Endothelial cell of umbilical vein (primary cell): ENCODE measurements at places on chromosomes 11 and 22. TPM values are rescaled to one million over a fixed set of nuclear protein-coding genes. Genes with fewer than 3 reads are reported as not detected.
A peak's percentile ranks its signal among the peaks of the same experiment; 100 is the strongest.

- peak; percentile 98 for DNase-seq
- no peak overlapping the region for H3K4me3 ChIP-seq
- peak overlapping the region; percentile 100 for H3K27ac ChIP-seq
- no peaks in the 10 kb centered on the region for H3K36me3 ChIP-seq
- H3K4me1 ChIP-seq, result peaks cover 25% of the 10 kb centered on the region
- no peaks in the 10 kb centered on the region for H3K27me3 ChIP-seq
Measured at GRCh38 chr11:3095712-3096361, 38.6 kb upstream of the CARS1 start.

- H3K4me3 ChIP-seq, result no peak overlapping the region
- DNase-seq, result no peak
- H3K36me3 ChIP-seq, result no peaks in the 10 kb centered on the region
- H3K27ac ChIP-seq, result no peak overlapping the region
Measured at GRCh38 chr11:108853151-108853550, 188.3 kb downstream of the DDX10 start.

GRCh38 chr22:40138866-40139265, 38.9 kb upstream of the TNRC6B start:
- H3K27me3 ChIP-seq, result peaks cover 2% of the 10 kb centered on the region
- no peak overlapping the region for H3K4me3 ChIP-seq
- no peak overlapping the region for H3K27ac ChIP-seq

GRCh38 chr11:7587712-7588111, 73.9 kb downstream of the PPFIBP2 start:
- no peaks in the 10 kb centered on the region for H3K36me3 ChIP-seq
- DNase-seq, result peak; percentile 13
- no peak overlapping the region for H3K27ac ChIP-seq
- no peak overlapping the region for H3K4me3 ChIP-seq

OOSP1 gene
- polyA plus RNA-seq, result 0.11 TPM in 1 of 2 replicates, not detected in the other
